ENCODE measurements at places on chromosomes 16 and 17.

DNA sequence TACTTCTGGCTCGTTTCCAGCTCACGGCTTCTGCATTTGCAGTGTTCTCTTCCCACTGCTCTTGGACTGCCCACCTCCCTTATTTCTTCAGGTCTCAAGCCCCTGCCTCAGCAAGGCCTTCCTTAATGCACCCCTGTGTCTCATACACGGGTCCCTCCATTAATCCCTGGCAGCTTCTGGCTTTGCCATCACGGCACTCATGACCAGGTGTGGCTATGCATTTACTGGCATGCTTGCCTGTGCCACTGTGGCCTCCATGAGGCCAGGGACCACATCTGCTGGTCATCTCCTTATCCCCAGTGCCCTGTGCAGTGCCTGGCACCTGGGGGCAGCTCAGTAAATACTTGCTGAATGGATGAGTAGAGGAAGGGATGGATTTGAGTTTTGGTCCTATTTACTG, 114.1 kb downstream of the C16orf78 start:
- no peak for DNase-seq

DNA sequence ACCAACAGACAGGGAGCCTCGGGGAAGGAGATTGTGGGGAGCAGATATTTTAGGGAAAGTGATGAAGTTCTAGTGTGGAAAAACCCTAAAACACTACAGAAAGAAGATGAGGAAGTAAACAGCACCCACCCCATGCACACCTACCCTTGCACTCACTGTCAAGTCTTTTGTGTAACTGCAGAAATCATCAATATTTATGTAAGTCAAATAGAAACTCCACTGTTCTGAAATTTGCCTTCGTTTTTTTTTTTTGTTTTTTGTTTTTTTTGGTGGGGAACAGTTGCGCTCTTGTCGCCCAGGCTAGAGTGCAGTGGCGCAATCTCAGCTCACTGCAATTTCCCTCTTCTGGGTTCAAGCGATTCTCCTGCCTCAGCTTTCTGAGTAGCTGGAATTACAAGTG, 273.4 kb downstream of the CPPED1 start:
- no peak for DNase-seq

DNA sequence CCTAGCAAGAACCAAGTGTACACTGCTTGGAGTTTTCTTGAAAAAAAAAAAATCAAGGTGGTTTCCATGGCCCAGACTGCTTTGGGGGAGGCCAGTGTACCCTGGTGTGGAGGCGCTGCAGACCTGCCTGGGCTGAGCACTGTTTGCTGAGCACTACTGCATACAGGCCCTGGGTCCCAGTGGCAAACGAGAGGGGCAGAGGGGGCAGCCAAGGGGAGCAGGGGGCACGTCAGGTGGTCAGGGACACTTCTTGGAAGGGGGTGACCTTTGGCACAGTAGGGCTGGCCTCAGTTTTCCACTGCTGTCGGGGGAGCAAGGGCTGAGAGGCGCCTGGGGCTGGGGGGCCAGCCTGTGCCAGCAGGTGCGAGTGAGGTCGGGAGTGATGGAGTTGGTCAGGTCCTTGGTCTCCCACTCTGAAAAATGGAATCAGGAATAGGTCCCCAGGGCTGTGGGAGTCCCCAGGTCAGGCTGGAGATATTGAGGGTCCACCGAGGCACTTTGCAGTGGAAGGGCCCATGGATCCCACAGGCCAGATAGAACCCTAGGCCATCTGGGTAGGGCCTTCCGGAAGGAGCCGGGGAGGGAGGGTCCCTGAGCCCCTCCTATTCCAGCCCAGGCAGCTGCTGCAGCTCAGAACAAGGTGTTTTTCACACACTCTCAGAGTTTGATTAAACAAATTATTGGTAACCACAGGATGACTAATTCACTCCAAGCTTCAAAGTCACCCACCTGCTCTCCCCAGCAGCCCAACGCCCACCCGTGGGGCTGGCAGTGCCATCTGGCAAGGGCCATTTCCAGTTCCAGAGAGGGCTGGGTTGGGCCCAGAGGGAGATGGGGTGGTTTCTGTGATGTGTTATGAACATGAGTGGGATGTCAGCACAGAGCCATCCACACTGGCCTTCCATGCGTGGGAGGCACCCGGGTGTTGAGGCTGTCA, 3.5 kb downstream of the ZFPM1 start:
- no peak for DNase-seq

GRCh38 chr16:61780161-61780560, 256.1 kb downstream of the CDH8 start:
- no peak for DNase-seq

DNA sequence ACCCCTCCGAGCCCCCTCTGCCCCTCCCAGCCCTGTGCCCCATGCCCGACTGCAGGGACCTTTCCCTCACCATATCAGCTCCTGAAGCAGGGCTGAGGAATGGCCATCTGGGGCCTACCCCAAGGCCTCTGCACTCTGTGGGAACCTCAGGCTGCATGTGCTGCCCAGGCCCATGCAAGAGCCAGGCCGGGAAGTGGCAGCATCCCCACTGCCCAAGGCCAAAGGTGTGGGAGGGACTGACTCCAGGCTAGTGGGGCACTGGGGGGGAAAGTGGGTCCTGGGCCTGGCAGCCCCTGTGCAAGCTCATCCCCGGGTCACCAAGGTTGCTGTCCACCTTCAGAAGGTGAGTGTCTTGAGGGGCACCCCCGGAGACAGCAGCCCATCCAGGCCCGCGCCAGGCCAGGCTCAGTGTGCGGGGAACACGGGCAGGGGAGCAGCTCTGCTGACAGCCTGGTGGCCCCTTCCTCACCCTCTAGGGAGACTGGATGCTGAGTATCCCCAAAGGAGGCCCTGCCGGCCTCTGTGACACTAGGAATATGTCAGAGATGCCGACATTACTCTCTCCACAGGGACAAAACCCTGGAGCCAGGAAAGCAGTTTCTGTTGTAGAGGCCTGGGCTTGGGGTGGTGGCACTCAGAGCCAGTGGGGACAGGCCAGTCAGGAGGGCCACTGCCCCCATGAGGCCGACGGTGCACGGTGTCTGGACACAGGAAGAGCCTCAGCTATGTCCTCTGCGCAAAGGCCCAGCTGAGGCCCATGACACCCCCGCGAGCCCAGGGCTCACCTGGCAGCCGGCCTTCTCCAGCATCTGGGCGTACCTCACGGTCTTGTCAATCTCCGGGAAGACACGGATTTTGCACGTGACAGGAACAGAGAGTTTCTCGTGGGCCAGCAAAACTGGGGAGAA, 3.3 kb downstream of the DUS1L start:
- DNase-seq = no peak

DNA sequence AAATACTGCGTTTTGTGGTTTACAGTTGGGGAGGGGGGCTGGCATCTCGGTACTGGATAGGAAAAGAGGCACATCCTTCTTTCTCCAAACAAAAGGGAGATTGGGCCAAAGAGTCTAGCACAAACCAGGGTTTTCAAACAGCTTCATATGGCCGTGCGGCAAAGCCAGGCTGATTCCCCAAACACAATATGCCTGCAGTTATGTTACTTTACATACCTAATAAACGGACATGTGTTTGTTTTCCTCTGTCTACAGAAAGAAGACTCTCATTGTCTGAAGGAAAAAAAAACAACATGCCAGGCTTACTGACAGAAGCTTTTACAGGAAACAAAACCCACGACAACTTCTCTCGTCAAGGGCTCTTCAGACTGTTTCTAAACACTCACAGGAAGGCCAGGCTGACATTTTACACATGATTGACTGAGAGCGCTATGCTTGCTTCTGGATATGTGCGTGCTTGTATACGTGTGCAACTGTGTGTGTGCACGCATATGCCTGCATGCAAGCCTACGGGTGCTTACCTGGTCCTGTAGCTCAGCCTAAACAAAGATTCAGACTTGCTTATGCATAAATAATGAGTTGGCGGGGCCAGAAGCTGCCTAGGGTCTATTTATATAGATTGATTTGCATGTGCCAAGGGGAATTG, 461.0 kb upstream of the C16orf82 start:
- DNase-seq = no peak

DNA sequence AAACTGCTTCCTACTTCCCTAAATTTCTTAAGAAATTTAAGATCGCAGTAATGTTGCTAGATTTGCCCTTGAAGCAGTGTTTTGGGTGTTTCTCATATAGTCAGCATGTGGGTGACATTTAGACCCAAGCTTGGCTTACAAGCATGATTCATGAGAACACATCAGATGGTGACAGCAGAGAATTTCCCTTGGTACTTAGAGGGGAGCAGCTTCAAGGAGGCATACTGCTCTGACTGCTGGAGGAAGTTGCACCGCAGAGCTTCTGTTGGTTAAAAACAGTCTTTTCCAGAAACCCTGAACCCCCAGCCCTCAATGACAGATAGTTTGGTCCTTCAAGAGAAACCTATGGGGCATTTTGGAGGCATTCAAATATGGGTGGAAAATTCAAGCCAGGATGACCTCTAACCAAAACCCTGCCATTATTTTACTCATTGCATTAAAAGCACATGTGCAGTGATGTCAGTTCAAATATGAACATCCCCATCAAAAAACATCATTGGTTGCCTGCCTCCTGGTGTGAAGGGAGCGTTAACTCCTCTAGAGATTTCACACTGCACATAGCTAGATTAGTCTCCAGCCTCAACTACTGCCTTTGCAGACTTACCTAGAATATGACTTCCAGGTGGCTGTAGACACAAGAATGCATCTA, 201.5 kb upstream of the CACNG5 start:
- no peak for DNase-seq

DNA sequence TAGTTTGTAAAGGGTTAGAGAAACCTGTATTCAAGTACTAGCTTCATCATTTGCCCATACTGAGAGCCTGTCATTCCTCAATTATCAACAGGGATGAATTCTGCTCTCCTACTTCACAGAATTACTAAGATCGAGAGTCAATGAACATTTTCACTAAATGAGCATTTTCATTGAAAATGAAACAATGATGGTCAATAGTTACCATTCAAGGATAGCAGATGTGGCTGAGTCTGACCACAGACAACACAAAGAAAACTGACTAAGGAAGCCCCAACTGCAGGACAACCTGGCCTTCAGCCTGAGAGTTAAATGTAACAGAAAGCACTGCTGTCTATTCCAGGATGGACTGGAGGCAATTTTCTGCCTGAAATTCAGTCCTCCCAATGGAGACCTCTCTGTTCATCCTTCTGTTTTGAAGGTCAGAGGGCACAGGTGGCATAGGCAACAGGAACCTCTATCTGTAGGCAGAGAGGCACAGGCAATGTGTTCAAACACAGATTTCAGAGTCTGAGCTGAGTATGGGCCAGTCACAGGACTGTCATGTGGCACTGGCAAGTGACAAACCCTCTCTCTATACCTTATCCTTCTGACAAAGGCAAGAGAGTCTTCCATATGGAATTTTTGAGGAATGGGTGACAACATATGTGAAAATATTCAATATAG, 19.5 kb downstream of the TRAF4 start:
- DNase-seq = no peak

- no peak for DNase-seq
Measured at GRCh38 chr16:53031323-53031942, 21.3 kb downstream of the CHD9NB start.

DNA sequence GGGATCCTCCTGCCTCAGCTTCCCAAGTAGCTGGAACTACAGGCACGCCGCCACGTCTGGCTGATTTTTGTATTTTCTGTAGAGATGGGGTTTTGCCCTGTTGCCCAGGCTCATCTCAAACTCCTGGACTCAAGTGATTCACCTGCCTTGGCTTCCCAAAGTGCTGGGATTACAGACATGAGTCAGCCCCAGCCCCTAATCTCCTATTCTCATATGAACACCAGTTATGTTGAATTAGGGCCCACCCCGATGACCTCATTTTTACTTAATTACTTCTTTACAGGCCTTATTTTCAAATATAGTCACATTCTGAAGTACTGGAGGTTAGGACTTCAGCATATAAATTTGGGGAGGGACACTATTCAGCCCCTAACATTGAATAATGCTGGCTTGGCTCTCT, 49.2 kb downstream of the ZNRF1 start:
- DNase-seq = no peak

GRCh38 chr17:56499799-56500388, 93.6 kb upstream of the NOG start:
- peak; percentile 14 for DNase-seq

GRCh38 chr16:15571557-15571956, 71.4 kb downstream of the MARF1 start:
- no peak for DNase-seq

DNA sequence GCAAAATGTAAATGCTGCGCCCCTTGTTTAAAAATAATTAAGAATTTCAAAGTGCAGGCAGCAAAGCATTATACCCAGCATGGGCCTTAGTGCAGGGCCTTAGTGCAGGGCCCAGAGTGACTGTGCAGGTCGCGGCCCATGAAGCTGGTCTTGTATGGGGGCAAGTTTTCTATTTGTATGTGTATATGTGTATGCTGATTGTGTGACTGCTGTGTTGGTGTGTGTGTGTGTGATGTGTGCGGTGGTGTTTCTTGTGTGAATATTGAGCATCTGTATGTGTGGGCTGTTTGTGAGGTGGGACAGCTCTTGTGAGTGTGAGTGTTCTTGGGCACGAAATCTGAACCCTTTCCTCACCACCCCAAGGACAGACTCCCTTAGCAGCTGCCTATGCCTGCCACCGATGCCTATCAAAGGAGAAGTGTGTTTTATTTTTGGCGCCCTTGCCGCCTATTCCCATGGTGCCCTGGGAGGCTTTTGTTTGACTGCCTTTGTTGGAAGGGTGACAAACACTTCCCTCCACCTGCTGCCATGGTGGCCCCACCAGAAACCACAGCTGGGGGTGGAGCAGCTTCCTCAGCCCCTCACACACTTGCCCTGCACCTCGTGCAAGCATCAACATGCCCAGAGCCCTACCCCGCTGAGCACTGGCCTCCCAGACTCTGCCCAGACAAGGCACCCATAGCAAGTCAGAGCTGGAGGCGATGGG, 18.0 kb downstream of the CCR7 start:
- DNase-seq = no peak

- DNase-seq = no peak
Measured at GRCh38 chr16:8474587-8474986, 115.7 kb downstream of the TMEM114 start.

DNA sequence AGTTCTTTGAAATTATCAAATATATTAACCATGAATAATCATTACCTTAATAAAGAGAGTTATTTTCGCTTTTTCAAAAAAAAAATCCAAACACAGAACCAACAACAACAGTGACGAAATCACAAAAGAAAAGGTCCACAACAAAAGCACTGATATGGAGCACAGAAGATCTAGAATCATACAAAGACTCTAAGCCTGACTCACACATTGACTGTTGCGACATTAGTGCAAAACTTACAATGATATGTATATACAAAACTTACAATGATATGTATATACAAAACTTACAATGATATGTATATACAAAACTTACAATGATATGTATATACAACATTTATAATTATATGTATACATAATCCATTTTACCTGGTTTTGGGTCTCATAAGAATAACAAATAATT, 117.7 kb downstream of the USP22 start:
- no peak for DNase-seq

GRCh38 chr17:66612993-66613392, 221.9 kb upstream of the CACNG5 start:
- no peak for DNase-seq

DNA sequence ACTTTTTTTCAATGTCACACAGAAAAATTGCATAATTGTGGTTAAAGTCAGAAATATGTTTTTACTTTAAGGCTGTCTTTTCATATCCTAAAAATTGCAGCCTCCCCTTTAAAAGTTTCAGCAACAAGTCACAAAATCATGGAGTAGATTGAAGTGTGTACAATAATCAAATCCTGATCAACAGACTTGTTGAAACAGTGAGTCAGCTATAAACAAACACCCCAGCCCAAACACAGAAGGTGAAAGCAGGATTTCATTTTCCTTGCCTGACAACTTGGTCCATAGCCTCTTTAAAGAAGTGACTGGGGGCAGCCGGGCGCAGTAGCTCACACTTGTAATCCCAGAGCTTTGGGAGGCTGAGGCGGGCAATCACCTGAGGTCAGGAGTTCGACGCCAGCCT, 59.9 kb downstream of the WNT3 start:
- DNase-seq = no peak
